ENCODE measurements at places on chromosomes 6 and 20. TPM values are rescaled to one million over a fixed set of nuclear protein-coding genes. Genes with fewer than 3 reads are reported as not detected.

DNA sequence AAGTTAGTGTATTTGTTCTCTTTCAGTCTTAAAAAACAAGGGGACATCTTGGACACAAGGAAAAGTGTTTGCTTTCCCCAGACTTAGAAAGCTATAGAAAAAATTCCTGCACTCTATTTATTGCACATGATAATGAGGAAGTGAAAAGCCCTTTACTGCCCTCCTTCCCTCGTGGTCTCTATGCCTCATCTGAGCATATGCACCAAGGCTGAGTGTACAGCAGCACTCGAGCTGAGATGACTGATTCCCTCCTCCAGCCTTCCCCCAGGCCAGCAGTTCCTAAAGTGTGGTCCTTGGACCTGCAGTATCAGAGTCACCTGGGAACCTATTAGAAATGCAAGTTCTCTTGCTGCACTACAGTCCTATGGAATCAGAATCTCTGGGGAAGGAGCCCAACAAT lies 14.3 kb upstream of the LAMP5 start:
- no peak overlapping the region for H3K4me3 ChIP-seq
- no peaks in the 10 kb centered on the region for H3K36me3 ChIP-seq
- no peak overlapping the region for H3K27ac ChIP-seq

GRCh38 chr6:53014063-53014462 lies 19.0 kb upstream of the GSTA4 start:
- peaks cover 7% of the 10 kb centered on the region for H3K4me1 ChIP-seq
- H3K4me3 ChIP-seq = no peak overlapping the region
- no peaks in the 10 kb centered on the region for H3K27me3 ChIP-seq
- H3K27ac ChIP-seq = no peak overlapping the region
- peaks cover 81% of the 10 kb centered on the region for H3K36me3 ChIP-seq

DNA sequence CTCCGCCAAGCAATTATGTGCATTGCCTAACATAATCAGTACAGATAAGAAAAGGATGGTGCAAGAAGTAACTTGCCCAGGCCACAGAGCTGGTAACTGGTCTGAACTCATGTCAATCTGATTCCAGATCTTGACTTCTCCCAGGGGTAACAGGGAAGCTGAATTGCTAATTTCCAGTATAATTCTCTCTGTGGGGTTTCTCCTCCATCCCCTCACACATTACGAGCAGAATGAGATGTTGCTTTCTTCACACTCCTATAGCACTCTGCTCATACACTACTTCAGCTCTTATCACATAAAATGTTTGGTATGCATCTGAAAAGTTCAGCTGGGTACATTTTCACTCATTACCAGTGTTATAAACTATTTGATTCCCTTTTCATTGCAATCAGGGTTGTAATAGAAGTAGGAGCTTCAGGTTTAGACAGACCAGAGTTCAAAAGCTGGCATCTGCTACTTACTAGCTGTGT lies 24.0 kb upstream of the LRRC1 start:
- no peaks in the 10 kb centered on the region for H3K4me1 ChIP-seq
- H3K27me3 ChIP-seq = no peaks in the 10 kb centered on the region
- no peak overlapping the region for H3K4me3 ChIP-seq

DNA sequence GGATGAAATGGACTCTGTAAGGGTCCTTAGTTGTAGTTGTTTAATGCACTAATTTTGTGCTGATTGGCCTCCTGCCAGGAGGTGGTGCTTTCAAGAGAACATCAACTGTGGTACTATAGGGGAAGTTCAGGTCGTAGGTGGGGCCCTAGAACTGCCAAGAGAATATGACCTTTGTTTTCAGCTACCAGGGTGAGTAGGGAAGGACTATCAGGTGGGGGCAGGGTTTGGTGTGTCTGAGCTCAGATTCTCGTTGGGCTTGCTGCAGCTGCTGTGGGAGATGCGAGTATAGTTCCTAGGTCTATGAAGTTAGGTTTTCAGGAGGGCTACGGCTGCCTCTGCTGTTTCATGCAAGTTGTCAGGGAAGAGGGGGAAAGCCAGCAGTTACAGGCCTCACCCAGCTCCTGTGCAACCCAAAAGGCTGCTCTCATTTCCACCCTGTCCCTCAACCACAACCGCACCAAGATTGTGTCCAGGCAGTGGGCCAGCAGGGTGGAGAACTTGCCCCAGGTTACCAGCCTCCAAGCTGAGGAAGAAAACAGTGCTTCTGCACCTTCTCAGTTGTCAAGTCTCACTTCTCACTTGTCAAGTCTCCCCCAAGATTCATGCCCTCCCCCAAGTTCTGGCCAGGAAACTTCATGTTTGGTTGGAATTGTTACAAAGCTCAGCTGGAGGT lies 626.5 kb upstream of the MAP3K7 start:
- H3K4me3 ChIP-seq = no peak overlapping the region
- DNase-seq = no peak
- no peaks in the 10 kb centered on the region for H3K36me3 ChIP-seq
- no peaks in the 10 kb centered on the region for H3K4me1 ChIP-seq

GRCh38 chr6:140774080-140774505 lies 1358.6 kb upstream of the GJE1 start:
- peaks cover 10% of the 10 kb centered on the region for H3K4me1 ChIP-seq
- H3K36me3 ChIP-seq = no peaks in the 10 kb centered on the region
- H3K4me3 ChIP-seq = no peak overlapping the region

GRCh38 chr6:9620263-9620662 lies 794.6 kb downstream of the TFAP2A start:
- no peaks in the 10 kb centered on the region for H3K27me3 ChIP-seq
- H3K27ac ChIP-seq = no peak overlapping the region
- no peak overlapping the region for H3K4me3 ChIP-seq
- DNase-seq = no peak

GRCh38 chr6:39908838-39909583 lies 25.3 kb downstream of the MOCS1 start:
- H3K4me3 ChIP-seq = no peak overlapping the region
- H3K4me1 ChIP-seq = no peaks in the 10 kb centered on the region

DNA sequence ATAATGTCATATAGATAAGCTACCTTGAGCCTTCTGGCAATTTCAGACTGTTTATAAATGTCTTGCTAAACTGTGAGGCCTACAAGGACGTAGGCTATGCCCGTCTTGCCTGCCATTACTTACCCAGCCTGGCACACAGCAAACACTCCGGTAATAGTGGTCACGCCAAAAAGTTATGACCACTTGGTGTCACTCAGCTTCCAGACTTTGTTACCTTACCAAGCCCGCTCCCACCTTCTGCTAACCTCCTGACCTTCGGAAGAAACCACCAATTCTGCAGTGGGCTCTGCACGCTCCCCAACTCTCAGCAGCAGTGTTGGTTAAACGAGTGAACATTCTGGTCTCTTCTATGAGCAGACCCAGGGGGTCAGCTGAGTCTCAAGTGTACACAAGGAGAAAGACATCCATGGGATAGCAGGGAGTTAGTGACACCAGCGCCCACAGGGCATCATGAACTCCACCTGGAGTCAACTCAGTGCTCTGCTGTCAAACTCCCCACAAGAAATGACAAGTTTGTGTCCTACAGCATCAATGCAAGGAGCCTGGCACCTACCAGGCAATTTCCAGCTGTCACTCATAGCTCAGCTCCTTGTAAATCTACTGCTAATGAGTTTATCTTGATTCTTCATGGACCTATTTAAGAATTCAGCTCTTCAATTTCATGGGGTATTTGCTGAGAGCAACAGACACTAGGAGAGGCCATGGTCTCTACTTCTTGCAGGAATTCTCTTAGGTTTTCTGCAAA lies 119.9 kb downstream of the TTLL2 start:
- H3K4me1 ChIP-seq = no peaks in the 10 kb centered on the region
- H3K4me3 ChIP-seq = no peak overlapping the region
- H3K27me3 ChIP-seq = no peaks in the 10 kb centered on the region
- DNase-seq = no peak
- H3K36me3 ChIP-seq = no peaks in the 10 kb centered on the region

- no peak for DNase-seq
- no peak overlapping the region for H3K27ac ChIP-seq
- H3K4me3 ChIP-seq = no peak overlapping the region
- peaks cover 28% of the 10 kb centered on the region for H3K4me1 ChIP-seq
These were observed 3.2 kb downstream of the INSM1 start for GRCh38 chr20:20371083-20371482.

DNA sequence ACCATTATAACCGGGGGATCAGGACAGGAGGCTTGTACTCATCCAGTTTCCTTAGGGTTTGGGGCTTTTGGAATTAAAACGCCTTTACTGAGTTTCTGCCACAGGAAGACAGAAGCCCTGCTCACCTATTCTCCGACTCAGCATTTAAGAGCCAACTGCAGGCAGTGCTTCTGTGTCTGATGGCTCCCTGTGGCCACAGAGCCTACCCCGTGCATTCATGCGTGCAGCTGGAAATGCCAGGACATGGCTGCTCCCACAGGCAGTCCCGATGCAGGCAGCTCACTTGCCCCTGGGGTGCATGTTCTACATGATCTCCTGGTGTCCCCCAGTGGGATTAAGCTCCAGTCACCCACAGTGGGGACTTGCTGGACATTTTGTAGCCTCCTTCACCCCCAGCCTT lies 22.2 kb downstream of the ZNF831 start:
- DNase-seq = no peak
- H3K27me3 ChIP-seq = no peaks in the 10 kb centered on the region
- no peaks in the 10 kb centered on the region for H3K4me1 ChIP-seq
- H3K4me3 ChIP-seq = no peak overlapping the region
- no peak overlapping the region for H3K27ac ChIP-seq

GRCh38 chr6:33947916-33948594 lies 144.3 kb upstream of the MLN start:
- no peak overlapping the region for H3K27ac ChIP-seq
- H3K4me3 ChIP-seq = no peak overlapping the region
- H3K4me1 ChIP-seq = no peaks in the 10 kb centered on the region
- H3K36me3 ChIP-seq = no peaks in the 10 kb centered on the region
- no peak for DNase-seq
- no peaks in the 10 kb centered on the region for H3K27me3 ChIP-seq

GRCh38 chr6:169808608-169808967 lies 57.2 kb downstream of the ERMARD start:
- H3K27ac ChIP-seq = no peak overlapping the region
- DNase-seq = no peak
- H3K4me1 ChIP-seq = no peaks in the 10 kb centered on the region
- no peak overlapping the region for H3K4me3 ChIP-seq
- no peaks in the 10 kb centered on the region for H3K27me3 ChIP-seq
- H3K36me3 ChIP-seq = no peaks in the 10 kb centered on the region

DNA sequence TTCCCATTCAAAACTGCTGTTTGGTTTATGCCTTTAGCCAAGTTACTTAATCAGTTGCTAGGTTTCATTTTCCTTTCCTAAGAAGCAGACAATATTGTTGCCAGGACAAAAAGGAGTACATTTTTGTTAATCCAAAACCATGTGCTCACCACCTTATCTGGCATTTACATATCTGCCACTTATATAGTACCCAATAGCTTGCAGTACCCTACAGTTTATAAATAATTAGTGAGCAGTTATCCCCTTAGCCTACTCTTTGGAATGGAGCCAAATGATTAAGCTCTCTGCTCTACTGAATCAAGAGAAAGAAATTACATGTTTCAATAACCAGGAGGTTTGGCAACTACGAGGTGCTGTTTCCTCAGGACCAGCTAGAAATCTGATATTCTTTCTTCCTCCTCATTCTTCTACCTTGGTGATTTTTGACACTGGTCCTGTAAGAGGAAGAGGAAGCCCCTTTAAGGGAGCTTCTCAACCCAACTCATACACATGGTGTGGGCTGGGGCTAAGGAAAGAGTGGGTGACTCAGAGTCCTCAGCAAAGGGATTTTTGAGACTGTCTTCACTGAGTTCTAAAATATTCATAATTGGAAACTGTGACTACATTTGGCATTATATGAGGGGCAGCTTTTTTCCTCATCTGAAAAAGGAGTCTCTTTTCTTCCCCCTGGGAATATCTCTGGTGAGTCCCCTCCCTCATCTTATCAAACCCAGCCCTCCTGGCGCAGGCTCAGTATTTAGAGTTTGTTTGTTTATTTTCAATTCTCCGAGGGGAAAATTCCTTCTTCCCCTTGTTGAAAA lies 1.5 kb downstream of the ZNFX1 start:
- H3K4me3 ChIP-seq = peak overlapping the region; percentile 98
- no peaks in the 10 kb centered on the region for H3K27me3 ChIP-seq
- H3K4me1 ChIP-seq = peaks cover 38% of the 10 kb centered on the region
- no peak for DNase-seq
- H3K27ac ChIP-seq = peak overlapping the region; percentile 97
- peaks cover 11% of the 10 kb centered on the region for H3K36me3 ChIP-seq

DNA sequence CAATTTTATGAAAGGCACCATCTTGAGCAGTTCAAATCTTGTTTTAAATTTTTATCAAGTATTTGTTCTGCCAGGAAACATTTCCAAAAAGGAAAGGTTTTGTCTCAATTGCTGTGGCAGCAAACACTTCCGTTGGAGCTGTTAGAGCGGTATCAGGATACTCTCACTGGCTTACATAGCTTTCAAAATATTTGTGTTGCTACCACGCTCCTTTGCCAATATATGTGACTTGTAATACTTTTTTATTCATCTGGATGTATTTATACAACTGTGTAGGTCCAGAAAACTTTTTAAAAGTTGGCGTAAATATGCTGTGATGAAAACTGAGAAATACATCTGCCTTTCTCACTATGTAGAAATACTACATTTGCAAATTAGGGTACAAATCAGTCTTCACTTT lies 37.8 kb upstream of the NHSL1 start:
- peaks cover 44% of the 10 kb centered on the region for H3K4me1 ChIP-seq
- no peak for DNase-seq
- no peaks in the 10 kb centered on the region for H3K36me3 ChIP-seq
- H3K27me3 ChIP-seq = no peaks in the 10 kb centered on the region
- H3K27ac ChIP-seq = peak overlapping the region; percentile 60
- H3K4me3 ChIP-seq = no peak overlapping the region

DNA sequence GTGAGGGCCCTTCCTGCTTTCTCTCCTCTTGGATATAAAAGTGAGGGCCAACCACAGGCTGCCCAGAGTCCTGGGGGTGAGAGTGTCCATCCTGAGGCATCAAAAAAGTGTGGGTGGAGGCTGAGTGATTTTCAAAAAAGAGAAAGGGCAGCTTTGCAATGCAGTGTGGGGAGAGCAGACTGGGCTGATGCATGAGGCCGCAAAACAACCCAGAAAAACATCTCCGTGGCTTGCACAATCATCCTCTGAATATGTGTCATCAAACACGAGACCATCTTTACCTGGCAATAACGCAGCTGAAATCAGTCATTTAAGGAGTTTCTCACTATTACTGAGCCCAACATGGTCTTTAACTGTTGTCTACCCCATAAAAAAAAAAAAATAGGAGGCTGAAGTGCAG lies 191.2 kb upstream of the SOX4 start:
- no peaks in the 10 kb centered on the region for H3K4me1 ChIP-seq
- peak; percentile 79 for DNase-seq
- no peaks in the 10 kb centered on the region for H3K27me3 ChIP-seq

GRCh38 chr6:126107475-126108166 lies 121.3 kb downstream of the TRMT11 start:
- no peaks in the 10 kb centered on the region for H3K27me3 ChIP-seq
- no peak for DNase-seq
- H3K27ac ChIP-seq = no peak overlapping the region
- peaks cover 14% of the 10 kb centered on the region for H3K4me1 ChIP-seq
- H3K4me3 ChIP-seq = no peak overlapping the region

Gene BMP6
- 2.2 TPM for total RNA-seq

Gene SNRNP48
- 18.1 TPM for total RNA-seq

Gene SPTLC3
- 4.6 TPM for total RNA-seq

Gene STXBP5
- total RNA-seq = 24.2 TPM

All from sigmoid colon (tissue), 7 donors.